ENCODE measurements at places on chromosomes 5 and 9.

DNA sequence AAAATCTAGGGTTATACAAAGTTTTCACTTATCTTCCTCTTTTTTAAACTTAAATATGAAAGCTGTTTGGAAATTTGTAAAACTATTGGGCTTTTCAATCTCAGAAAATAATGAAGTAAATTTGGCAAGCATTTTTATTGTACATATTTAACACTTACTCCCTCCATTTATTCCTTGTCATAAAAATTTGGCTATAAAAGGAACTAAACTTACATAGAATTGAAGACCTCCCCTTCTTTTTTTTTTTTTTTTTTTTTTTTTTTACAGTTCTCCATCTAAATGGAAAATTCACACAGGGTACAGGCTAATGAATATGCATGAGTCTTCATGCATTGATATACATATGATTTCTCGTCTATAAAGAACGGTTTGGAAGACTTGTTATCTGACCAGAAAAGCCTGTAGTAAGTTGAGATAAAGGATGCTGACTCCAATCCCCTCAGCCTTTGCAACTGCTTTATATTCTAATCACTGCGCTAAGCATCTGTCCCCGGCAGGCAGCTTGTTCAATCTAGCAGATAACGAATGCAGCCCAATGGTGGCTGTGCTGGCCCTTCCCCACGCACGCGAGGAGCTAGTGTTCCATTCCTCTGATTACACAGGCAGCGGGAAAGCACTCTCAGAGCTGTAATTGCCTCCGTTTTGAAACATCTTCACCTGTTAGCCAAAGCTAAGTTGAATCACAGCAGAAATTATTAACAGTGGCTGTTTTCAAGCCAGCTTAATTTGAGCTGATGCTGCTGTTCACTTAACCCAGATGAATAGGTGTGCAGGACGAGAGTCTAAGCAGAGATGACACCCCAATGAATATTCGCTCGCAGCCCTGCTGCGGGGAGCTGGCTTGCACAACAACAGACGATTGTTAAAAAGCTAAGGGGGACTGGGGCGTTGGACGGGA is 453.8 kb upstream of the ZNF608 start:
- peak; percentile 4 for DNase-seq

DNA sequence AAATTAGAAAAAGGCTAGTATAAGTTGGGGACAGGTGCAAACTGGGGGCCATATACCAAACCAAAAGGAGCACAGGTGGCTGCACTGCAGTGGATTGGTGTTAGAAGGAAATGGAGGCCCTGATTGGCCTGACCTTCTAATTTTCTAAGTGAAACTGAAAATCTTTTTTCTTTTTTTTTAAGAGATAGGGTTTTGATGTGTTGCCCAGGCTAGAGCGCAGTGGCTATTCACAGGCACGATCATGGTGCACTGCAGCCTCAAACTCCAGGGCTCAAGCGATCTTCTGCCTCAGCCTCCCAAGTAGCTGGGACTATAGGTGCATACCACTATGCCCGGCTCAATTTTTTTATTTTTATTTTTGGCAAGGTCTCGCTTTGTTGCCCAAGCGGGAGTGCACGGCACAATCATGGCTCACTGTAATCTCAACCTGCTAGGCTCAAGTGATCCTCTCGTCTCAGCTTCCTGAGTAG is 9.8 kb upstream of the CCDC69 start:
- DNase-seq, result no peak

DNA sequence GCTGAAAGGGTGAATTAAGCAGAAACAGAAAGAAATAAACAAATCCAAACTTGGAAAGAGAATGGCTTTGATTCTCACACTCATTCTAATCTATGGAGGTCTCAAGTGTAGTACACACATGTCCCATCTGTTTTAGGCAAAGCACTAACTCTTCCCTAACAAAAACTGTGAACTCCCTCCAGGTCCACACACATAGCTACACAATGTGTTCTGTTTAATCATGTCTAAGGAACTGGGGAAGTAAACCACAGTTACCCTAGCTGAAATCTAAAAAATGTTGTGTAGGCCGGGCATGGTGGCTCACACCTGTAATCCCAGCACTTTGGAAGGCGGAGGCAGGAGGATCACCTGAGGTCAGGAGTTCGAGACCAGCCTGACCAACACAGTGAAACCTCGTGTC is 118.7 kb upstream of the FST start:
- no peak for DNase-seq

GRCh38 chr9:131370638-131371037 is 23.2 kb upstream of the PRRC2B start:
- DNase-seq, result no peak

DNA sequence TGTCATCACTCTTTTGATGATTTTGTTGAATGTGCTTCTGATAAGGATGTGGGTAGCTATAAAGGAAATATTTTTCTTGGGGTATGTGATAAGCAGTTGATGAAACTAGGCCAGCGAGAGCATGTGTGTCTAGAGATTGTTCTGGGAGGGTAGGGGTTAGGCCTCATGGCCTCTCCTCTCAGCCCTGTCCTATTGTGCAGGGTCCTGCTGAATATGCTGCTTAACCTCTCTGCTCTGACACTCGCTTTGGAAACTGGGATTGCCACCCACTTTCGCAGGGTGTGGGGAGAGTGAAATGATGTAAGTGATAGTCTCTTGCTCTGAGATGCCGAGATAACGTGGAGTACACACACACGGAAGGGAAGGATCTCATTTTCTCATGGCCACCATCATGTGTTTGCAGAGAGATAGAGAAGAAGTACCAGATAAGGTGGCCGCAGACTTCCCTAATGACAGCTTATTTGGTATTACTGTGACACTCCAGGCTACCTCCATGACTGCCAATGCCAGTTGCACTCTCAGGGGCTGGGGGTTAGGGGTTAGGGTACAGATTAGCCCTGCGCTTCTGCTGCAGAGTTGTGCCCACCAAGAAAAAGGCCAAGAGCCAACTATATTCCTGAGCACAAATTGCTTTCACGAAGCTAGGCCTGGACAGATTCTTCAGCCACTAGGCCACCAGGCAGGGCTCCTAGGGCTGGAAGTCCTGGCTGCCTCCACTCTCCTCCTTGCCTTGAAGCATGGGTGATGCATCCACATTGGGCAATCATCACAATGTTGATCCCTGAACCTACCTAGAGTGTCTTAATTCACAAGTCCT is 25.2 kb upstream of the TNFAIP8 start:
- no peak for DNase-seq

DNA sequence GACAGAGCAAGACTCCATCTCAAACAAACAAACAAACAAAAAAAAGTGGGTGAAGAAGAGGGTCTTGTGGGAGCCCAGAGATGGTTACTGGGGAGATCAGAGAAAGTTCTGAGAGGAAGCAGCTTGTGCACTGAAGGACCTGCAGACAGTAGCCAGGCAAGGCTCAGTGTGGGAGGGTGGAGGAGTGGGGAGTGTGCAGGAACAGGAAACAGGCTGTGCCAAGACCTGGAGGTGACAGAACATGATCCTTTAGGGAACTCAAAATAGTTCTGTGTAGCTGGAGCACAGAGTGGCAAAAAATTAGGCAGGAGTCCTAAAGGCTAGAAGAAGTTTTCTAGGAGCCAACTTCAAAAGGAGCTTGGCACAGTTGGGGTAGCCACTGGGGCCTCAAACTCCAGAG is 19.2 kb upstream of the NANS start:
- DNase-seq, result no peak

DNA sequence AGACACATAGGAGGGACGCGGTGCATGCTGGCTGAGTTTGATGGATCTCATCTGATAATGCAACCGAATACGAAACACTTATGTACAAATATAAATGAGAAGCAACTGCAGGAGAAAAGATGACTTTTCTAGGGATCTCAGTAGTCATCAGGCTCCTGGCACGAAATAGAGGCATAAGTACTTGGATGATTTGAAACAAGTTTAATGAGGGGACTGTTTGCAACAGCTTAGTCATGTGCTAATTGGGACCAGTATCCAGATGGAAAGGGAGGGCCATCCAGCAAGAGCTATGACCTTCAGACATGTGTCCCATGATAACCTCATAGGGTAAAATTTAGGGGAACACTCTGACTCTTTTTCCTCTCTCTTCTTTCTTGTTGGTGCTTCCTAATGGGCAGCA is 123.0 kb downstream of the EGFLAM start:
- no peak for DNase-seq

DNA sequence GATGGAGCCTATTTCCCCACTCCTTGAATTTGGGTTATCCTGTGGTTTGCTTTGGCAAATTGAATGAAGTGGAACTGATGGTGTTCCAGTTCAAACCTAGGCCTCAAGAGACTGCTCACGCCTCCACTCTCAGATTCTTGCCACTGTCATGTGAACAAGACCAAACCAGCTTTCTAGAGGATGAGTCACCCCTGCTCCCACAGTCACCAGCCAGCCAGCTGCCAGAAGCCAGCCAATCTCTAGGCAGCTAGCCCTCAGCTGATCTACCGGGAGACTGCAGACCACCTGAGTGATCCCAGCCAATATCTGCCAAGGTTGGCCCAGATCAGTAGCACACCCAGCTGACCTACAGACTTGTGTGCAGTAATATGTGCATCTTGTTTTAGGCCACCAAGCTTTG is 300.6 kb downstream of the TMEM38B start:
- no peak for DNase-seq

- DNase-seq, result no peak
Observed at GRCh38 chr9:118624608-118625007, 744.6 kb downstream of the BRINP1 start.

DNA sequence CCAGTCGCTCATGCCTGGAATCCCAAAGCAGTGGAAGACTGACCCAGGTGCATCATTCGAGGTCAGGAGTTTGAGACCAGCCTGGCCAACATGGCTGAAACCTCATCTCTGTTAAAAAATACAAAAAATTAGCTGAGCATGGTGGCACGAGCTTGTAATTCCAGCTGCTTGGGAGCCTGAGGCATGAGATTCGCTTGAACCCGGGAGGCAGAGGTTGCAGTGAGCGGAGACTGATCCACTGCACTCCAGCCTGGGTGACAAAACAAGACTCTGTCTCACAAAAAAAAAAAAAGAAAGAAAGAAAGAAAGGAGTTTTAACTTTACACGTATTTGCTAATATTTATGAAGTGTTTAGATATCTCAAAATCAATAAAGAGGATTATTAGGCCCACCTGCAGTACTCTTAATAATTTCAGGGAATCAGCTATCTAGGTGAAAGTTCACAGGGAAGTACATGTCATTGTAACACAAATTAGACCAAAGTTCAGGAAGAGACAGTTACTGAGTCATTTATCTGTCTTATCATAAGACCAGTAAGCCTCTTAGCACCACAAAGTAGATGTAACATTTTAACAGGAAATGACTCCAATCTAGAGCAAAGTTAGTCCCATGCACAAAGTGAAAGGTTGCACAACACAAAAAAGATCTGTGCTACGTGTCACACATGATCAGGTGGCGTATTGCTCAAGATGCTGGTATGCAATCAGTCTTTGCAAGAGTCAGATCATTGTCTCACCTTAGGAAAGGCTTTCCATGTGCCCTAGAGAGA is 34.1 kb upstream of the PLIN2 start:
- DNase-seq, result no peak

DNA sequence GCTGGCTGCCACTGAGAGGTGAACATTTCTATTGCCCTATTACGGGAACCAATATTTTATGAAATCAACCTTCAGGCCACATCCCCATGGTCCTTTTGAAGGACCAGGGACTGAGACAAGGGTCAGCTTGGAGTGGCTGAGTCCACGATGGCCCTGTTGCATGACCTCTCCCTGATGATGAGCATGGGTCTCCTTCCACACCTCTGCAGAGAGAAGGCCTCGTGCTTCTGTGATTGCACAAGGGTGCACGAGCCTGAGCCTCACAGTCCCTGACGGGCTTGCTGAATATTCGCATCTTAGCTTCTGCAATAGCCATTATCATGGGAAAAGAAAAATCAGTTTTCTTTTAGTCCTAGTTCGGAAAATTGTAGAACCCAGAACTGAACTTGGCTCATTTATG is 255.0 kb upstream of the IRX2 start:
- DNase-seq, result no peak

DNA sequence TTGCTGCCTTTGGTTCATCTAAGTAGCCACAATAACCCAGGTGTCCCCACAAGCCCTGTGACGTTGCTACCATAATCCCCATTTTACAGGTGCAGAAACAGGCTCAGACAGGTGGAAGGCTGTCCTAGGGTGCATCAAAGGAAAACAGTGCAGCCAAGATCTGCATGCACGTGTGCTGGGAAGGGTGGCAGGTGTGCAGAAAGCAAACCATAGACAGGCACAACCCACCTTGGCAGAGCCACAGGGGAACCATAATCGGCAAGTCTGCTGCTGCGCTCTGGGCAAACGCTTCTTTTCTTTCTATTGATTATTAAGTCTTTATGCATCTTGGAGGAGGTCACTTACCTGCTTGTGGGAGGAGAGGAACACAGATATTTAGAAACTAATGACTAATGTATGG is 7.1 kb downstream of the NSG2 start:
- DNase-seq, result no peak

DNA sequence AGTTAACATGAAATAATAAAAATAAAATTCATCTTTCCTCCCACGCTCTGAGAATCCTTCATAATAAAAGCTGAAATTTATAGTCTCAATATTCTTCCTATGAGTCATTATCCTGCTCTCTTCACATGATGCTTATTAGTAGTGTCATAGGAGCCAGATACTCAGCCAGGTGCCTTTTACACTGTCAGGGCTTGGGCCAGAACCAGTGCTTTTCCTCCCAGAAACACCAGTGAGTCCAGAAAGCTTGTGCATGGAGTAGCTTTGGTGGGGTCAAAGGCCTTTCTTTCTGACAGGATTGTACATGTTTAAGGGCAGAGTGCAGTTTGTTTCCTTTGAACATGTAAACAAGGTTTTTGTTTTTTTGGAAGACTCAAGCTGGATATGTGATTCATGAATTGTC is 6.8 kb downstream of the LSM11 start:
- DNase-seq, result no peak

DNA sequence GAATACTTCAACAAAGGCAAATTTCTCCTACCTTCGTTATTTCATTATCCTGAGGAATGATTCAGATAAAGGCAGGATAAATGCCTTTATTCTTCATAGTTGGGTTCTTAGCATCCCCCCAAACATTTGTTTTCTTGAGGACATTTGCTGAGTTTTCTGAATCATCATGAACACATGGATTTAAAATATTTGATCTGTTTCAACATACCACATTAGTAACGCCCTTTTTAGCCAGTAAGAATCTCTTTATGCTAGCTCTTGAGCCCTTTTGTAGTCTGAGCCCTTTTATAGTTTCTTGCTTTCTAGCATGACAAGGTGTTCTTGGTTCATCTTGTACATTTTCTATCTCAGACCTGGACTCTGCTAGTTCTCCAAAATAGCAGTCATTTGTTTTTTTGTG is 27.9 kb downstream of the SKIC3 start:
- no peak for DNase-seq

DNA sequence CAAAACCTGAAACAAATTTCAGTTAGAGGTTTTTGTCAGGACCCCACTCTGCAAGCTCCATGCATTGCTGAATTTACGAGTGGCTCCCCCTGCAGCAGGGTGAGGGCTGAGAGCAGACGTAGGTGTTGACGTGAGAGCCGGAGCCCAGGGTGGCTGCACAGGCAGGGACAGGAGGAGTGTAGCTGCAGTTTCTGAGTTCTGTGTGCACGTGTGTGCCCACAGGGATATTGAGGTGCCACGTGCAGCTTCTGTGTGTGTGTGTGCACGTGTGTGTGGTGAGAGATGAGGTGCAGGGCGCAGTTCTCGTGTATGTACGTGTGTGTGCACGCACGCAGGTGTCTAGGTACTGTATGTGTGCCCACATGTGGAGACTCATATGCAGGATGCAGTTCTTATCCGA is 14.6 kb downstream of the PLEKHG4B start:
- no peak for DNase-seq
